ENCODE measurements at places on chromosomes 6 and 20.

GRCh38 chr6:35154262-35154661, 13.1 kb upstream of the TCP11 start:
- DNase-seq, result no peak

DNA sequence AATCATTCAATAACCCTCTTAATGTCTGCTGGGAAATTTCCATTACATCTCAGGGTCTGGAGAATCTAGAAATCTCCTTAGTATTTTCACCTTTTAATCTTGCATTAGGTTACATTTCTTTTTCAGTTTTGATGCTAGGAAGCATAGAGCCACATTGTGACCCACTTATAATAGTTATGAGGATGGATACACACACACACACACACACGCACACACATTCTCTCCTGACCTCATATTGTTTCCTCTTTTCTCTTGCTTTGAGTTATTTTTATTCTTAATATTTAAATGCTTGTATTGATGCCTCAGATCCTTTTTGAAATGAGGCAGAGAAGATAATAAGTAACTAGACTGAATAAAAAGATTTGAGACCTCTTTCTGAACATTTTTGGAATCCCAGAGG, 128.4 kb downstream of the KLHL32 start:
- no peak for DNase-seq

- no peak for DNase-seq
These were observed 750.8 kb upstream of the SLC35B3 start for GRCh38 chr6:9186148-9186547.

GRCh38 chr20:52251827-52252226, 60.2 kb upstream of the ZFP64 start:
- no peak for DNase-seq

DNA sequence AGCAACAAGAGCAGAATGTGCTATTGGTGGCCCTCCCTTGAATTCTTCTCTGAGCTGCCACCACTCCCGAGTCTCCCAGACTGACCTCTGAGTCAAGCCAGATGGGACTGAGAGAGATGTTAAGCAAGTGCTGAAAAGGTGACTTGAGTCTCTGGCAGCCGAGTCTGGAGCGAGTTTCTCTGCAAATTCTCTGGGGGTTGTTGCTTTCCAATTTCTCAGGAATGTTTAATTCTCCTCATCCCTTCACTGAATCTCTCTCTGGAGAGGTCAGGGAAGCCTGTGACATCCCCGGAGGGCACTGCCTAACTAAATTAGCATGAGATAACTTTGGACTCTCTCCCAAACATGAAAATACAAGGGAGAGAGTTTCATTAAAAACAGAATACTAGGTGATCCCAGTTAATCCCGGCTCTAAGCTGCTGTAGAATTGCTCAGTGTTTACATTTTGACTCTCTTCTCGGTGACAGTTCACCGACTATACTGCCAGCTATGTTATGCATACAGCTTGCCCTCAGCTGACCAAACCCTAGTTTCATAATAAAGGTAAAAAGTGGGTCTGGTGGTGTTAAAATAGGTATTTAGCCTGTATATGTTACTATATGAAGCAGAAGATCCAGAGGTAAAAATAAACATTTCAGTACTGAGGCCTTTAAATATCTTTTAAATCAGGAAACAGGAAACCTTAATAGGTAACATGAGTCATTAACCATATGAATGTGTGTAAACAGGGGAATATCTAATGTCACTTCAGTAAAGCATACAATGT, 157.9 kb downstream of the FOXC1 start:
- DNase-seq, result no peak

DNA sequence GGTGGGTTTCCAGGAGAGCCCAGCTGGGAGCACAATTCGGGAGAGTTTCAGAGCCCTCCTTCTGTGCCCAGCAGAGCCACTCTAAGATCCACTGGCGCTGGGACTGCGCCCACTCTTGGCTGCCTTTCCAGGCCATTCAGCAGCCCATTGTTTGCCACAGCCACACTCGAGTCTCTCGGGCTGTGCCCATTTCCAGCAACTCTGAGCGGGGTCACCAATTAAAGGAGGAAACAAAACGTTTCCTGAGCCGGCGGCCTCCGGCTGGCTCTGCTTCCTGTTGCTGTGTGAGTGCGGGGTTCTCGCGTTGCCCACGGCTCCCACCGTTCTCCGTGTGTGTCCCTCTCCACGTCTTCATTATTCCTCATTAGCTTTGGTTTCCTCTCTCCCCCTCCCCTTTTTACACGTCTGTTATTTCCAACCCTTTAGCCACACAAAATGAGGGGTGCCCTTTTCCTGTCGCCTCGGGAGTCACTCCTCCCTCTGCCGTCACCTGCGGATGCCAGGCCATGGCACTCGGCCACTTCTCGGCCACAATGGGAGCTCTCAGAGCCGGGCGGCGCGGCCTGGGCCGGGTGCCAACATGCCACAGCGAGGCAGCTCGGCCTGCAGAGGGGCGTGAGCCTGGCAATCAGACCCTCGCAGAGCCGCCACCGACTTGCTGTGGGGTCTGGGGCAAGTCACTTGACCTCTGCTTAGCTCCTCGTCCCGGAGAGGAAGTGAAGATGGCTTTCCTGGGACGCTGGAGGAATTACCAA, 94.3 kb upstream of the NKX2-2 start:
- no peak for DNase-seq

DNA sequence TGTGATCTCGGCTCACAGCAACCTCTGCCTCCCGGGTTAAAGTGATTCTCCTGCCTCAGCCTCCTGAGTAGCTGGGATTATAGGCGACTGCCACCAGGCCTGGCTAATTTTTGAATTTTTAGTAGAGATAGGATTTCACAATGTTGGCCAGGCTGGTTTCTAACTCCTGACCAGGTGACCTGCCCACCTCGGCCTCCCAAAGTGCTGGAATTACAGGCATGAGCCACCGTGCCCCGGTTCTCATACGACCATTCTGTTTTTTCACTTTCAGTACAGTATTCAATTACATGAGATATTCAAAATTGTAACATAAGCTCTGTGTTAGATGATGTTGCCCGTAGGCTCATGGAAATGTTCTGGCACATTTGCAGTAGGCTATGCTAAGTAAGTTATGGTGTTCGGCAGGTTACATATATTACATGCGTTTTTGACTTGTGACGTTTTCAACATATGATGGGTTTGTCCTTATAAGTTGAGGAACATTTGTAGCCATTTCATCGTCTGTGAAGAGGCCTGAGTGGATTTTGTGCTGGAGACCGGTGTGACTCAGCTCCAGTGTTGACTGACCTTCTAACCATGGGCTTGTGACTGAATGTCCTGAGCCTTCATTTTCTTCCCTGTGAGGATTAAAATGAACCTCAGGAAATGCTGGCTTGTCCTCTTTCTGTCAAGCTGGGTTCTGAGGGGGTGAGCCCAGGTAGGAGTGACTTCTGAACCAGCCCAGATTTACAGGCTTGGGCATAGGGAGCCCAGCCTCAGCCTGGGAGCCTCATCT, 12.2 kb downstream of the PPARD start:
- DNase-seq, result no peak

DNA sequence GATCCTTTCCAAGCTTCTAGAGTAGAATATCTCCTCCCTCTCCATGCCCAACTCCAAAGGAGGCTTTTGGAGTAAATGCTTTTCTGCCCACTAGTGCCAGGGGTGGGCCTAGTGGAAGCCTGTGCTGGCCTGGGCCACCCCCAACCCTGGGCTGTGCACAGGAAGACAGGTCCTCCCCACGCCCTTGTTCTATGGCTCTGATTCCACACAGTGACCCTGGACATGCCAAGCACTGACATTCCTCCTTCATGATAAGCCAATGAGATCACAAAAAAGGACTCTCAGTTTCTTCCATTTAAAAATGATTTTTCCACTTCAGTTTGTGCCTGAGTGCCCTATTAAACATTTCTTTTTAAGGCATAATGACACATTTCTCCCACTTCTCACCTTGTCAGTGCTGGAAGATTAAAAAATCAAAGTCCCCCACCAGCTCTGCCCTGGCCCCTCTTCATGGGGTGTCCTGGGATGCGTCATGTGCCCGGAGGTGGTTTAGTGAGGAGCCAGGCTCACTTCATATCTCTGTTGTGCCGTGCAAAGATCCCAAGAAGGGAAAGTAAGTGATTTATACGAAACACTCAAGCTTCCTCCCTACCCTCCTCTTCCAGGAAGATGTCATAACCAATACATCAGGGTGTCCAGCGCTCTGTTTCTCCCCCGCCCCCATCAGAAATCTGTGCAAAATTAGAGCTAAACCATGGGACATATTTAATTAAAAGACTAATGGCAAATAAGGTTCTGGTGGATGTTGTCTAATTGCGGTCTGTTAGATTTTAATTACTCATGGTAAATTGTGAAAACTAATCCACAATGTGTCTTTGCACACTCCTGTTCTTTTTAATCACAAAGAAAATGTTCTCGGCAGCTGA, 255.0 kb downstream of the NRN1 start:
- DNase-seq, result no peak

DNA sequence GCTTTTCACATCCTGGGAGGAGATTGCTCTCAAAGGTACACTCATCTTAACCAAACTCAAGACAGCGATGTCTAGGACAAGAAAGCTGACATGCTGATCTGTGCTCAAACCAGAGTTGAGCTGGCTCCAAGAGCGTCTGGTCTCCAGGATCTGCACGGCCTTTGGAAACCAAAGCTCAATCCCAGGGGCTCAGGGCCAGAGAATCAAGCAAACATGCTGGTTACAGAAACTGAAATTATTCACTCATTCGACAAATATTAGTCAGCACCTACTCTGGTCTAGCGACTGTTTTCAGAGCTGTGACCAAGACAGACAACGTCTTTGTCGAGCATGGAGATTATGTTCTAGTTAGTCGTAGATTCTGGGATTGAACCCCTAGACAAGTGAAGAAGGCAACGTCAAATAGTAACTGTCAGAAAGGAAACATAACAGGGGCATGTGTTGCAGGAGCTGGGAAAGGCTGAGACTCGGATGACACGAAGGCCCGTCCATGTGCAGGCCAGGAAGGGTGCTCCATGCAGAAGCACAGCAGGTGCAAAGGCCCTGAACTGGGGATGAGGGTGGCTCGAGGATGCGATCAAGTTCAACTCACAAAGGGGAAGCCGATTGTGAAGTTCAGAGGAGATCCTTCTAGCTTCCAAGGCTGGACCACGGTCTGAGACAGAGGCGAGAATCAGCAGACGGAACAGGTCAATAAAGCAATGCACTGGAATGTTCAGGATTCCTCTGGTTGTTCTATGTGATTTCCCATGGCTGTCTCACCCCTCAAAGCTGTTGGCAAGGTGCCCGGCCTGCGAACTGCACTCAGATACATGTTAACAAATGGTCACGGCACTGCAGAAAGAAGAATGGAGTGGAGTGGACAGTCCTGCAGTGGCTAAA, 12.5 kb upstream of the PCK1 start:
- no peak for DNase-seq

DNA sequence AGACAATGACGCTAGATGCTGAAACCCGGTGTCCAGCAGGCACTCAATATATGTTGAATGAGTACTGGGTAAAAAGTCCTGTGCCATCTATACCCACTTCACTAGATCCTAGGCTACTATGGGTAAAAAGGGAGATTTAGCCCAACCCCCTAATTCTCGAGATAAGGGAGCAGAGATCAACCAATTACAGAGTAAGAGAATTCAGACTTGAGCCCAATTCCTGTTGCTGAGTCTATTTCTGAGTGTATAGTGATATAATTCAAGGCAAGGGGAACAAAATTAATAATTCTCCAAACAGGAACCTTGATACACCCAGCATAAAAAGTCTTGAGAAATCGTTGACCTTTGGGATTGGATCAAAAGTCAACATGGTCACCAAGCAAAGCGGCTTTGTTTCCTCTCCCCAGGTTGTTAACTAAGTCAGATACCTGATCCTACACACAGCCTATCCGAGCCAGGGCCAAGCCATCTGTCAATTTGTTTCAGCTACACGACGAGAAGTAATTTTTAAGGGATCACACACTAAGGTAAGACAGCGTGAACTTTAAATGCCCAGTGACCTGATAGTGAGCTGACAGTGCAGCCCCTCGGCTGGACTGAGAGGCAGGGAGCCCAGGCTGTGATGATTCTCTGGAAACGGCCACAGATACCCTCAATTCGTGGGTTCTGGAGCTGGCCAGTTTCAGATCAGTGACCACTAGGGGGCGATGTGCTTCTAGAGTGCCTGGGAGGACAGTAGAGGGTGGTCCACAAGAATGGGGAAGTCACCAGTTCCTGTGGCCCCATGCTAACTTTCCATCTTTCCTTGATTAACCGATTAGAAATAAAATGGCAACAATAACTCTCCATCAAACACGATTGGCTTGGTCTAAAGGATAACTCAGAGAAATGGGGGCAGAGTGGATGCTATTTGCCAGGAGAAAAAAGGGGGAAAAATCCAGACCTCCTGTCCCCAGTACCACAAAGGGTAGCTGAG, 46.2 kb downstream of the SLC22A23 start:
- peak; percentile 66 for DNase-seq

GRCh38 chr20:35767683-35768481, 3.9 kb upstream of the PHF20 start:
- DNase-seq, result no peak

DNA sequence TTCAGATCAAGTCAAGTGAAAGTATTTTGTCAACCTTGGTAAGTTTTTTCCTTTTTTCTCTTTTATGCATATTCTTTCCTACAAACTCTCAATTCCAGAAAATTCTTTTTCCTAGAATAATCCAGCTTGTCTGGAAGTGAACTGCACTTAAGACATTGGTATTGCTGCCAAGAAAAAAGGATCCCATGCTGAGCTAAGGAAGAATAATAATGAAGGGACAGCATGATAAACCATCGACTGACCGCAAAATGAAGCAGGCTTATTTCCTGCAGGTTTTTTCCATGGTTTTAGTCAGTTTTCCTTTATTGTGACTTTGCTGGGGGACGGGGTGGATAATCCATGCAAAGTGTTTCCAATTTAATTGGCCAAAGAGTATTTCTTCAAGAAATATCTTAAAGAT, 857.6 kb upstream of the SLC35B3 start:
- DNase-seq, result no peak

GRCh38 chr6:105280033-105280432, 100.2 kb upstream of the POPDC3 start:
- DNase-seq, result no peak

DNA sequence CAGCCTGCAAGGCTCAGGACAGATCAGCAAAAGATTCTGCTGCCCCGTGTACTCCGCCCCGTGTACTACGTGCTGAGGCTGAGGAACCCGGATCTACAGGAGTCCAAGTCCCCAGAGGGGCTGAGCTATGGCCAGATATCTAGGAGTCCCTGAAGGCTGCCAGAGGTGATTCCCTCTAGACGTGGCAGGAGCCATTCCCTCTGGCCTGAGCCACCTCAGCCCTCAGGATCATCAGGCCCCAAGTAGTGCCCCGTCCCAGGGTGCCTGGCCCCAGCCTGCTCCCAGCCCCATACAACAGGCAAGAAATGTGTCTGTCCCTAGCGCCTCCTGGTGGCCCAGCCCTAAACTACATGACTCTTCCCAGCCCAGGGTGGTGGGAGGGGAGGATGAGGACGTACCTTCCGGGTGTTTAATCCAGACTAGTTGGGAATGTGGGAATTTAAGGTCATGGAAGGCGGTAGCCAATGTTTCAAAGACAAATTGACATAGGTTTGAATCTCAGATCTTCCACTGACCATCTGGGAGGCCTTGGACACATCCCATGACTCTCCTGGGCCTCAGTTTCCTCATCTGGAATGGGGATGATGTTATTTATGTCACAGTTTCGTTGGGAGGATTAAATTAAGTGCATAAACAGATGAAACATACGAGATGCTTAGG, 49.4 kb upstream of the PTPN1 start:
- DNase-seq, result peak; percentile 21

- DNase-seq, result no peak
These were observed 147.0 kb upstream of the STXBP5 start for GRCh38 chr6:147057188-147057587.
